ENCODE measurements at places on chromosomes 2 and 18.
A peak's percentile ranks its signal among the peaks of the same experiment; 100 is the strongest.

DNA sequence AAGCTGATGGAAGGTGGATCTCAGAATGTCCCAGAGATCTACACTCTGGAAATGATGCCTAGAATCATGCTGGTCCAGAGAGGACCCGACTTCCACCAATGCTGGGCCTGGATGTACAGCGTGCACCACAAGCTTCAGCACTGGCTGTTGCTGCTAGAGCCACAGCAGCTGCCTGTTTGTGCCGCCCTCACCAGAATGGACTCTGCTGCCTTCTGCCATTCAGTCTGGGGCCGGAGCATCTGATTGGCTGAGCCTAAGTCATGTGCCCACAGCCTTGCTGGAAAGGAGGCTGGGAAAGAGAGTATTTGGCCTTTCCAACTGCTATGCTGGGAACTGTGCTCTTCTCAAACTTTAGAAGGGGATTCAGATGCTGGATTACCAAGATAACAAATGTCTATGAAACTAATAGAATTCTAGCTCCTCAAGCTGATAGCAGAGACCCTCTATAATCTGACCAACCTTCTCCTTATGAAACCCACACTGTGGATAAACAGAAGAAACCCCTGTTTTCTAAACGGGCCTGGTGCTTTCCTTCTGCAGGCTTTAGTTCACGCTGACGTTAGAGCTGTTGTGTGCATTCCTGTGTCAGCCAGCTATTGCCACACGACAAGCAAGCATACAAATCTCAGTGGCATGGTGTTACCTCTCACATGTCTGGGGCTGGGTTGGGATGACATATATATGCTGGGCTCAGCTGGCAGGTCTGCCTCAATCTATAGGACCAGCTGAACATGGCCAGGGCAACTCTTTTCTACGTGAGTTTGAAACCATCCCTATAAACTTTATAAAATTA lies 4.1 kb upstream of the LOXHD1 start:
- DNase-seq: peak; percentile 46

- no peak for DNase-seq
These were observed 13.6 kb upstream of the CXCR4 start for GRCh38 chr2:136131484-136131960.

DNA sequence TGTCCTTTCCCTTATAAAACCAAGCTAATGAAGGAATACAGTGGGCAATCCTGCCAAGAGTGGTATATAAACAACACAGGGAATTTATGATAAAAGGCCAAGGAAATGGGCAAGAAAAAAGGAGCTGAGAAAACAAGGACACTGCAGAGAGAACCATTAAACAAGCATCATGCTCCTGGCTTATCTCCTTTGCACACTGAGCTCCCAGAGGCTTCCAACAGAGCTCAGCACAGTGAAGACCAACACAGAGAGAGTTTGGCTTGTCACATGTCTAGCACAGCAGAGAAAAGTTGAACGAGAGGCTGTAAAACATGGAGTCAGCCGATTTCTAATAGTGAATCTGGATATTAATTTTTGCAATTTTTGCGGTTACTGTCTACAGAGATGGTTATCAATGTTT lies 68.0 kb upstream of the KLF7 start:
- DNase-seq: no peak

- peak; percentile 23 for DNase-seq
These were observed 23.8 kb downstream of the CD28 start for GRCh38 chr2:203730076-203730729.

DNA sequence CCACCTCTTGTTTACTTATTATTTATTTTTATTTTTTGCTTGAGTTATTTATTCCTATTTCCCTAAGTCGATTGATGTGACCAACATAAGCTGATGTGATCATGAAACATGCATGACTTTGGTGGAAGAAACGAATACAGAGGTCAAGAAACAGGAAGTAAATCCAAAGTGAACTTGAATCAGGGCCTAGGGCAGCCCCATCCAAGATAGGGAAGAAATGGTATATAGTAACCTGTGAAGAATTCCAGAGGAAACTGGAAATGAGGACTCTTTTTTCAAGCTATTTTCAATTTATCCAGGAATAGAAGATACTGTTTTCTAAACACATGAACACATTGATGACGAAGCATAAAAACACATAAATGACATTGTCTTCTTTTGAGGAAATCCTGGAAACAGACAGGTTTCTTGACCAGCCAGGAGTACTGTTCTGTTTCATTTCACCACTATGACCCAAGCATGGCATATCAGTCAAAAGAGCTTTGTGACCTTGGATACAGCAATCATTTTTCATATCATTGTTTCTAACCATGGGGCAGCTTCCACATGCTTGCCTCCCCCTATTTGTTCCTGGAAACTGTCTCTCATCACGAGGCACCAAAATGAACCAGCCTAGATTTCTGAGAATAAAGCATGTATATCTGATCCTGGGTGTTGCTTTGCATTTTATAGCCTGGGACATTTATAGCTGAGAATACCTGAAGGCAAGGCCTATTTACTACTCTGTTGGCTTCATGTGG lies 9.1 kb upstream of the LCLAT1 start:
- no peak for DNase-seq

GRCh38 chr2:236254001-236254400 lies 10.2 kb downstream of the ASB18 start:
- no peak for DNase-seq

DNA sequence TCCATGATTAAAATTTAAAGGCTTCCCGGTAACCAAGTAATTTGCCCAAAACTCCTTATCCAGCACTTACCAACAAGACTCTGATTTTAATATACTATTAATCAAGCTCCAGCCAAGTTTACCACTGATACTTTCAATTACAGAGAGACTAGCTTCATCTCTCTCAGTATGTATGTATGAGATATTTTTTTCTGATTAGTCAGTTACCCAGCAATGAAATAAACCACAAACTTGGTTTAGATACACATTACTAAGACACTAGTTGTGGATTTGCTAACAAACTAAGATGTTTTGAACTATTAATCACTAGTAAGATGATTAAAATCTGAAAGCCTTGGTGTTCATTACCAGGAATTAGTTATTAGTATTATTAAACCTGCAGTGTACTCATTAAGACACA lies 1272.2 kb upstream of the ACVR2A start:
- peak; percentile 55 for DNase-seq

GRCh38 chr2:144099780-144100377 lies 420.0 kb downstream of the ZEB2 start:
- peak; percentile 90 for DNase-seq

DNA sequence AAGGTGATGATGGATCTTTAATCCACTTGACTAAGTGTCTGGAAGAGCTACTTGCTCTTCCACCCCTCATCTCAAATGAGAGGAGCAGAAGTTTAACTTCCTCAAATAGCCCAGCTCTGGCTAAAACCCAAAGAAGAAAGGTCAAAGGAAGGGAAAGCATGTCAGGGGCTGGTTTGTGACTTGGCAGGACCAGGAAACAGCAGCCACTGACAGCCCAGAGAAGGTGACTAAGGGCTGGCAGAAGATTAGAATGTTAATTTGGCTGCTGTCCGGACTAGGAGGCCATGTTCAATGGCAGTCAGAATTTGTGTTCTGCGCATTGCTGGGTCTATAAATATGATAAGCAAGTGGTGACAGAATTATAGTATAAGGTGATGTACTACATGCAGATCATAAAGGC lies 386.2 kb downstream of the SETBP1 start:
- DNase-seq: no peak

DNA sequence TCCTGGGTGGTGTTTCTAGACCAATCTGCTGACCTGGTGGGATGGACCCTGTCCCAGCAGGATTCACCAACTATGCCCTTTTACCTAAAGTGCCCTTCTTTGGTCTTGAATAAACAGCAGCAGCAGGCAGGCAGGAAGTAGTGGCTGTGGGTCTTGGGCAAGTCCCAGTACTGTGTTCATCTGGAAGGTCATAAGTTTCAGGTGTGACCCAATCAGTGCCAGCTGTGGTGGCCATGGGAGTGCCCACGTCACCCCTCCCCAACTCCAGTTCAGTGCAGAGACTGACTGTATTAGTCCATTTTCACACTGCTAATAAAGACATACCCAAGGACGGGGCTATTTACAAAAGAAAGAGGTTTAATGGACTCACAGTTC lies 148.3 kb upstream of the SRD5A2 start:
- DNase-seq: no peak

DNA sequence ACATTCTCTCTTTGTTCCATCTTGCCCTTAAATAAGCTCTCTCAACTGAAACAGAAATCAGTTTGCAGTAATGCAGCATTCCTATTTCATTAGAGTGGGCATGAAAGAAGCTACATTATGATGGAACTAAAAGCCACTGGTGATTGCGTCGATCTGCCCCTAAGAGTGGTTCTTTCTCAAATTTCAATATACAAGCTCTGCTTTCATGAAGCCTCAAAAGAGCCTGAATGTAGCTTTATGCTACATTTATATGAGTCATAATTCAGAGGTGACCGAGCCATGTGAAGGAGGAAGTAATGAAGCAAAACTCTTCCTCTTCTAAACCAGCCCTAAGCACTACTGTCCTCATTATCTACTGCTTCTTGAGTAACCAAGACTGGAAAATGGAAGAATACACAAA lies 64.8 kb upstream of the CYTIP start:
- no peak for DNase-seq

GRCh38 chr2:10971888-10972260 lies 60.1 kb downstream of the KCNF1 start:
- no peak for DNase-seq

GRCh38 chr2:128395640-128396499 lies 77.2 kb upstream of the HS6ST1 start:
- peak; percentile 46 for DNase-seq

GRCh38 chr2:182057002-182057401 lies 71.3 kb downstream of the PPP1R1C start:
- DNase-seq: no peak

DNA sequence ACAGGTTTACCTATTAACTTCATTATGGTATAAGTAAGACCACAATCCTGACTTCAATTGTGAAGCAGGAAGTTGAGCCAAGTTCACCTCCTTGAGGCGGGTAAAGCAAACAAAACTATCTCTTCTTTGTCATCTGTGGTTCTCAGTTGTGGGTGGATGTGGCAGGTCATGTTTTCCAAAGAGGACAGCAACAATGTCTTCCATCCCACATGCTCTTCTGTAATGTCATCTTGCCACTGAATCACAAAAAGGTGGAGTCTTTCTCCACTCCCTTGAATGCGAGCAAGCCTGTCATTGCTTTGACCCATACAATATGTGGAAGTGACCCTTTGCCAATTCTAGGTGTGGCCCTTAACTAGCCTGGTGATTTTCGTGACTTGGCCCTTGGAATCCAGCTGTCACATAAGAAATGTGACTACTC lies 98.7 kb downstream of the GRB14 start:
- no peak for DNase-seq

DNA sequence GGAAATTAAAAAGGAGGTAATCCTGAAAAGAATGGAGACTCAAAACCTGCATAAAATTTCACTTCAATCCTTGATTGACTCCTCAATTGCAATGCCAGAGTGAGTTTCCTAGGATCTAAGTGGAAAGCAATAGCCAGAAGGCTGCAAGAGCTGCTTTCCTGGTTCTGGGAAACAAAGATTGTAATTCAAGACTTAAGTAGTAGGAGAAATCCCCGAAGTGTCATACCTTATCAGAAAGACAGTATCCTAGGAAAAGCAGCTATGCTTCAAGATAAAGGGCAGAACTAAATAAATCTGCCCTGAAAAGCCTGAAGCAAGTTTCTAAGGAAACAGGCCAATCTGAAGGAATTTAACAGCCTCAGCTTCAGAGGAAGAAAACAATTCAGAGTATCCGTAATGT lies 390.2 kb downstream of the DSC3 start:
- no peak for DNase-seq

DNA sequence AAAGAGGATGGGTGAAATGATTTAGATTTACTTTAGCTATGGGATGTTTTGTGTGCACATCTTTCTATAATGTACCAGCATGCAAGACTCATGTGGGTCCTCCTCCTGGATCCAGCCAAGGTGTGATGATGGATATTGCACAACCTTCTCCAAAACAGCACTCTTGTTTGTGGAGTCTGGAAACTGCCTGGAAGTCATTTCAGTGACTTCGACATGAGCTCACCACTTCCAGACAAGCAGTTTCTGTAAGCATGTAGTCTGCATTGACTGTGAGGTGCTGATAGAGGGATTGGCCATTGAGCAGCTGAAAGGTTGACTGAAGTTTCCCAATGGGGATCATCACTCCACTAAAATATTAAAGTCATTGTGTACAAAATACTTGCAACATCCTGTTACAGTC lies 154.0 kb downstream of the TRIB2 start:
- DNase-seq: peak; percentile 22

DNA sequence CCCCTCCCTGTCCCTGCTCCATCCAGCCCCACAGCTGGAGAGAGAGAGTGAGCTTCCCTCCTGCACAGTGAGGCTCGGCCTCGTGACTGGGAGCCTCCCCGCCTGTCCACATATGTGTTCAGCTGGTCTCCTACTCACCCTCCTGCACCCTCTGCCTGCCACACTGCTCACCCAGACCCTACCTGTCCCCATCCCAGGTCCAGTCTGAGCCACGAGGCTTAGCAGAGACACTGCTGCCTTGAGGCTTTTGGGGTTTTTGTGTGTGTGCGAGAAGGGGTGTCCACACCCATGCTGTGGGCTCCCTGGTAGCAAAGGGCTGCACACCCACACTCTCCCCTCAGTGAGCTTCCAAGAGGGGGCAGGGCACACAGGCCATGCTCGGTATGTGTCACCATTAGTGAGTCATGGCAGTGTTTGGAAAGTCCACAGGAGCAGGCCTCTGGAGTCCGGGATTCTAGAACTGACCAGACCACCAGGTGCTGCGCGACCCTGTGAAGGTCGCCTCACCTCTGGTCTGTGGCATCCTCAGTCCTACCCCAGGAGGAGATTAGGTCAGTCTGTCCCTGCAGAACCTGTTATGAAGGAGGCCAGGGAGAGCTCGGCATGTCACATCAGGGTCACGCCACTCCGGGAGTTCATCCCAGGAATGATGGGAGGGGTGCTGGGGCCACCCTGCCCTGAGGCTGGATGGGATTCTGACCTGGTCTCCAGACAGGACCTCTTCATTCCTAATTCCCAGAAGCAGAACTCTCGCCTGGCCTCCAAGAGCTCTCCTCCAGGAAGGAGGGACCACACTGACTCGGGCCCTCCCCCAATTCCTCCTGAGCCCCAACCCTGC lies 39.9 kb upstream of the SMAD7 start:
- DNase-seq: peak; percentile 72

DNA sequence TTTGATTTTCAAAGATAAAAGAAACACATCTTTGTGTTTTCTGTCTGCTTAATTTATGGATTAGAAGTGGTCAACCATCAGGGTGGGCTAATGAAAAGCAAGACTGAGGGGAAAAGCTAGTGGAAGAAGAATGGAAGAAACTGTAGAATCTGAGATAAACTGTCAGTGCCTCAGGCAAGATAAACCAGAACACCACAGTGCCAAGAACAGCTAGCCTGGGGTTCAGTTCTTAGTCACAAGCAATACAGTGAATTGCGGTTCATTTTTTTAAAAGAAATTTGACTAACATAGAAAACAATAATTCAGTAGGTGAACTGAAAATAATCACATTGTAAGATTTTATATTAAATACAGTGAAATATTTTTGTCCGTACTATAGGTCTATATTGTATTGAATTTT lies 22.0 kb upstream of the LNPK start:
- DNase-seq: no peak

DNA sequence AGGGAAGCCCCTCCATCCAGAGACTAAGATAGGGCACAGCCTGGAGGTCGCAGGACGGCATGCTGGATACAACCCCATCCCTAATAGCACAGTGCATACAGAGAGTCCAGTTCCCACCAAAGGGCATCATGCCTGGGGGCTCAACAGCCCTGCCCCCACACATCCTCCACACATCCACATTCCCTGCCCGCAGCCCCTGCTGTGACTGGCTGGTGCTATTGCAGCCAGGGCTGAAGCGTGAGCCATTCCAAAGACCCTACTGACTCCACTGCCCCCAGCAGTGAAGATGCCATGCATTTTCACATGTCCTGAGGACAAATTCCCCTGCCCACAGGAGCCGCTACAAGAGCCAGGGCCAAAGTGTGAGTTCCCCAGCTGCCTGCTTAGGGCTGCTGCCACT lies 641.6 kb downstream of the METTL4 start:
- DNase-seq: no peak
